ENCODE measurements at places on chromosomes 4 and X.

DNA sequence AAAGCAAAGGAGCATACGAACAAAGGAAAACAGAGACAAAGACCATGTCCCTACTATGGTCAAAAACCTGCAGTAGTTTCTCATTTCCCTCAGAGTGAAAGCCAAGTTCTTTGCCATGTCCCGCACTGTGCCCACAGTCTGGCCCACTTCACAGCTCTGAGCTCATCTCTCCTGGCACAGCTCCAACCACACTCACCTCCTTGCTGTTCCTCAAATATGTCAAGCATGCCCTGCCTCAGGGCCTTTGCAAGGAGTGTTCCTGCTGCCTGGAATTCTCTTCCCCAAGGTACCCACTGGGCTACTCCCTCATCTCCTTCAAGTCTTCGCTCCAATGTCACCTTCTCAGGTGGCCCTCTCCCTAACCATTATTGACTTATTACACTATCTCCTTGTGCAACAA lies 72.1 kb downstream of the COX18 start:
- DNase-seq: no peak

DNA sequence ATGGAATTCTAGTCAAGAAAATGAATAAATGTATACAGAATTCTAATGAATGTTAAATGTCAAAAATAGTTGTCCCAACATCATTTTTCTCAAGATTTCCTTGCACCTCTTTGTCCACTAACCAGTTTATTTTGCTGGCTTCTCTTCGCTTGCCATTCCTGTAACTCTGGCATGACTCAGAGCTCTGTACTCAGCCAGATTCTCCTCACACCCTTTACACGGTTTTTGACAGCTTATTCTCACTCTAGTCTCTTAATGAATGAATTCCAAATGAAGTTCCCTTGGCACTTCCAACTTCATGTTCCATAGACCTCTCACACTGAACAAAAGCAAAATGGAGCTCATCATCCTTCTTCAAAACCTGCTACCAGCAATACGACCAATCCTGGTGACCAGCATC lies 419.3 kb upstream of the SLIT2 start:
- no peak for DNase-seq

DNA sequence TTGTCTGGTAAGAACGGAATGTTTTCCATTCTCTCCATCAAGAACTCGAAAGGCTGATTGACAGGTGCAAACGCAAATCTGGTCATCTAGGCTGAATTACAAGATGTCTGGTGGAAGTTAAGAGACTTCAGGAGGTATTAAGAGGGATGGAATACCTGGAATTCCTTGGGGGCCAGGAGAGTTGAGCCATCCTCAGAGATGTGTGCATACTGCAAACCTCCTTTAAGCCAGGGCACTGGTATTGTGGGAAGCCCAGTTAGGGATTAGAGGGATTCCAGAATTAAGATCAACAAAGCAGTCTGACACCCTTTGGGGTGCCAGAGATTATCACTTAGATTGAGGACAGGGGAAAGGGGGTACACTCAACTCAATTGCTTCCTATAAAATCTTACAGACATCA lies 151.4 kb downstream of the VCX3A start:
- DNase-seq: no peak

DNA sequence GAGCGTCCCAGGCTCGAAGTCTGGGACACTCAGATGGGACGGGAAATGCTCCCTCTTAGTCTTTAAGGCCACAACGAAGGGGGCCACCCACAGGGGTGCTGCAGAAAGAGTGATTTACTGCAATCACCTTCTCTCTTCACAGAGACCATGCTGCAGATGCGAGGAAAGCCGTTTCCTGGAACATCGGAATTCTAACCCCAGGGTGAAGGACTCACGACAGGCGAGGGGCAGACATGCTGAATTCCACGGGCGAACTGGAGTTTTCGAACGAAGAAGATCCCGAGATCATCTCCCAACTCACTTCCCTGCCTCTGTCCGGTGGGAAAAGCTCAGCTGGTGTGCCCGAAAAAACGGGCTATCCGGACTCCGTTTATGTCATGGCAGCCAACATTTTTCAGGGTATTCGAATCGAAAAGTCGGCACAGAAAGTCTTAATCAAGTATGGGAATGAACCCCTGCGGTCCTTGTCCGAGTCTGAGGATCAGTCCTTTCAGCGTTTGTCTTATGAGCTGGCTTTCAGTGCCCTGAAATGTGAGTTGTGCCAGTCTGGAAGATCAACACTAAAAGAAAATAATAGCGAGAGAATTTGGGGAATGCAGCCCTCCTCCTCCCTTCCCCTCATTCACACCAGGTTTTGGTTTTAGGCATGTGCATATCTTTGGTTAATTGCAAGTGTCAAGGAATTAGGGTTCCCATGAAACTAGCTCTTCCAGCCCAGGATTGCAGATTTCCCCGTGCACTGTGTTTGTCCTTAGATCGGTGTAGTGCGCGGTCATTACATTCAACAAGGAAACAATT lies 905 bp downstream of the NSUN7 start:
- DNase-seq: no peak

DNA sequence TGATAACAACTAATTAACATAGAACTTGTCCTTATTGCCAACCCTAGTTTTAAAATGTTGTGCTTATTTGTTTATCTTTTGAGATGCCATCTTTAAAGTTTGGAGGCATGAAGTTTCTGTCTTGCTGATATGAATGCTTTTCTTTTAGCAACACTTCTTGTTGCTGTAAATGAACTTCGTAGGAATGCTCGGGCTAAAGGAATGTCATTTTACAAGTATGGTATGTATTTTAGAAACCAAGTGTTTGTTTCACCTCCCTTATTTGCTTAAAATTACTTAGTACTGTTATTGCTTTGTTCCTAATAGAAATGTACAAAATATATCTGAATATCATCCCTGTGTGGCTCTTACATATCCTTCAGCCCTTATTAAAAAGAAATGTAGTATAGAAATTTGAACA lies 76.1 kb downstream of the SLC30A9 start:
- DNase-seq: no peak

- no peak for DNase-seq
These were observed 204.6 kb downstream of the RTL9 start for GRCh38 chrX:110563282-110563681.

DNA sequence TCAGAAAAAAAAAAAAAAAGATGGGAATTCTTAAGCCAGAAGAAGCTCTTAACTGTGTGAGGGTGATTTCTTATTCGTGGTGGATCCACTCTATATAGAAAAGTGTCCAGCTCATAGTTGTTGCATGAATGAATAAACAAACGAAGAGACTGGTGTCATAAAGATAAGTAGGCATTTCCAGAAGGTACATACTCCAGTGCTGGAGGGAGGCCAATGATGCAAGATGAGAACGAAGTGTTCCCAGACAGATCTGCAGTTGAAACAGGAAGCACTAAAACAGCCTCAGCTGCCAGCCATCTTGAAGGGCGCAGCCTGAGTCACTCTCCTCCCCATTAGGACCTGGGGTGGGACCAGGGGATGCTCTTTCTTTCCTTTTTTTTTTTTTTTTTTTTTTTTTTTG lies 47.4 kb upstream of the HOPX start:
- no peak for DNase-seq

- no peak for DNase-seq
These were observed 18.5 kb upstream of the CXCL3 start for GRCh38 chr4:74056858-74057562.

GRCh38 chrX:15382813-15383212 lies 1.4 kb downstream of the VEGFD start:
- DNase-seq: no peak

DNA sequence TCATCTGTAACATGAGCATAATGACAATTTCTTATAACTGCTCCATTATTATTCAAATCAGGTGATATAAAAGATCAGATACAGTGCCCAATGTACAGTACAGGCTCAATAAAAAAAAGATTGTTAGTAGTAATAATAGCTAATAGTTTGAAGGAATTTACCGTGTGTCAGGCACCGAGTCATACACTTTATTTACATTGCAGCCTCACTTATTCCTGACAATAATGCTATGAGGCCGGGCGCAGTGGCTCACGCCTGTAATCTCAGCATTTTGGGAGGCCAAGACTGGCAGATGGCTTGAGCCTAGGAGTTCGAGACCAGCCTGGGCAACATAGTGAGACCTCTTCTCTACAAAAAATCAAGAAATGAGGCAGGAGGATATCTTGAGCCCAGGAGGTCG lies 10.1 kb upstream of the MAP7D3 start:
- DNase-seq: no peak

DNA sequence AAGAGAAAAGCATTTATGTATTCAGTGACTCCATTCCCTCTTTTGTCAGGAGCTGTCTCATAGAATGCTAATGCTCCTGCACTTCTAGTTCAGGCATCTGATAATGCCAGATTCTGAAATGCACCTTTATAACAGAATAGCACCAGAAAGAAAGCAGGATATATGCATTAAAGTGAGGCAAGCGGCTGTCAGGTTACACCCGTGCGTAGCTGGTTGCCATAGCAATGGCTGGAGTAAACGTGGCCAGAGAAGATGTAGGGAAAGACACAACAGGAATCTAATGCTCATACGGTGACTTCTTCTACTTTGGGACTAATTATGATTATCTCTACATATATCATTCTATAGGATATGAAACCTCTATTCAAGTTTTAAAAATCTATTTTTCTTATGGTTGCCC lies 5.9 kb downstream of the EMCN start:
- no peak for DNase-seq

- DNase-seq: no peak
These were observed 128.4 kb upstream of the GPC4 start for GRCh38 chrX:133543654-133544053.

- no peak for DNase-seq
These were observed 22.1 kb upstream of the ADH7 start for GRCh38 chr4:99457270-99457669.

GRCh38 chr4:6885953-6886557 lies 23.6 kb upstream of the TBC1D14 start:
- peak; percentile 36 for DNase-seq

GRCh38 chrX:154040863-154041262 lies 21.2 kb upstream of the IRAK1 start:
- no peak for DNase-seq

Data from CD4-positive, alpha-beta T cell treated with Interleukin-21 for 1 hour (primary cell).